H1 (cell line): ENCODE measurements at places on chromosomes 7 and 10.

- H3K4me3 ChIP-seq = no peak overlapping the region
- no peaks in the 10 kb centered on the region for H3K4me1 ChIP-seq
- DNase-seq = no peak
- no peak overlapping the region for H3K27ac ChIP-seq
- H3K36me3 ChIP-seq = no peaks in the 10 kb centered on the region
Observed at GRCh38 chr7:154858836-154859537, 143.9 kb downstream of the PAXIP1 start.

DNA sequence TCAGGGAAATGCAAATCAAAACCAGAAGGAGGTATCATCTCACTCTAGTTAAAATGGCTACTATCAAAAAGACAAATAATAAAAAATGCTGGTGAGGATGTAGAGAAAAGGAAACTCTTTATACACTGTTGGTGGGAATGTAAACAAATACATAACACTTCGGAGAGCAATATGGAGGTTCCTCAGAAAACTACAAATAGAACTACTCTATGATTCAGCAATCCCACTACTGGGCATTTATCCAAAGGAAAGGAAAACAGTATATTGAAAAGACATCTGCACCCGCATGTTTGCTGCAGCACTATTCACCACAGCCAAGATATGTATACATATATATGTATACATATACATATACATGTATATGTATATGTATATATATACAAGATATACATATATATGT, 94.2 kb downstream of the C10orf90 start:
- H3K27me3 ChIP-seq = no peaks in the 10 kb centered on the region
- no peak overlapping the region for H3K4me3 ChIP-seq
- DNase-seq = no peak
- H3K27ac ChIP-seq = no peak overlapping the region
- H3K4me1 ChIP-seq = peaks cover under 1% of the 10 kb centered on the region
- H3K36me3 ChIP-seq = no peaks in the 10 kb centered on the region

DNA sequence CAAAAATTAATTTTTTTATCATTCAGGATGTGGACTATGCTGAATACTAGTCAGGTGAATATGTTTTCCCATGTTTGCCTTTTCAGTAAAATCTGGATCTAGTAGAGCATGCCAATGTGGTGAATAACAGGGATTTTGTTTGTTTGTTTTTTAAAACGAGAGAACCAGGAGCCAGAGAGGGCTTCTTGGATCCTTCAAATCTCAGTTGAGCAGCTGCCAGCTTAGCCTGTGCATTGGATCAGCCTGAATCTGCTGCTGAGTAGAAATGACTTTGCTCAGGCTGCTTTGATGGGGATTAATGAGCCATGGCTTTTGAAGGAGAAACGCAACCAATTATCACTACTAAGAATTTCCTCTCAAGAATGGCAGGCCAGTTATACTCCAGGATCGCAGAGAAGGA, 493.8 kb downstream of the ARL4A start:
- H3K4me1 ChIP-seq = no peaks in the 10 kb centered on the region
- no peak overlapping the region for H3K4me3 ChIP-seq
- no peaks in the 10 kb centered on the region for H3K36me3 ChIP-seq

DNA sequence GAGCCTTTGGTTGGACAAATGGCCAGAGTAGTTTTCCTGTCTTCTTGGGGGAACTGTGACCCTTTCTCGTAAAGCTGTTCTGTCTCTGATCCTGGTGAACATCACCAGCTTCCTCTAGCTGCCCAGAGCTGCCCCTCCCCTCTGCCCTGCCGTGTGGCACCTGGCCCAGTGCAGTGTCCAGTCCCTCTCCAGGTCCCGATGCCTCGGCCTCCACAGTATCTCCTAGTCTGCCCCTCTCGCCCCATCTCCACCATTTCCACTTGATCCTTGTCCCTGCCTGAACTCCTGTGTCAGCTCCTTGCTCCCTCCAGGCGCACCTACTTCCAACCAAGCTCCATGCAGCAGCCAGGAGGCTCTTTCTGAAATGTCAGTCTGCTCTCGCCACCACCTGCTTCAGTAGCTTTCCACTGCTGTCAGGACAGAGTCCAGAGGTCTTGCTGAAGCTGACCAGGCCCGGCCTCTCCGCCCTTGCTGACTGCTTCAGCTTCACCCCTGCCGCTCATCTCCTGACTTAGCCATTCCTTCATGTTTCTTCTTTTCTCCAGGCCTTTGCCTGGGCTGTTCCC, 133.6 kb downstream of the GRK5 start:
- H3K27ac ChIP-seq = no peak overlapping the region
- no peaks in the 10 kb centered on the region; the same call in 1 of the 2 replicates for H3K4me1 ChIP-seq
- H3K36me3 ChIP-seq = no peaks in the 10 kb centered on the region
- no peak overlapping the region for H3K4me3 ChIP-seq
- no peaks in the 10 kb centered on the region for H3K27me3 ChIP-seq
- no peak for DNase-seq

DNA sequence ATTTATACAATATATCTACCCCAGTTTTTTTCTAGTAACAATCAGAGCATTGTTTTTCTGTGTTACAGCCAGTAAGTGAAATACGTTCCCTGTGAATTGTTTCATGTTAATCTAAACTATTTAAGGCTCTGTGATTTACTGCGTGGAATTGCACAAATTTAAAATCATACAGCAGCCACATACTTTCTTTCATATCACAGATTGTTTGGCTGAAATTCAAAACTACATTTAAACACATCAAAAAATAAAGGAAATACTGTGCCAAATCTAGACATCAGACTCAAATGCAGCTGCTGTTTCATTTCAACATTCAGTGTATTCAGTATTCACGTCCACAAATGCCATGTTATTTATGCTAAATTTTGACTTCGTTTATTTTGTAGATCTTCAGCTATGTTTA, 242.6 kb upstream of the HGF start:
- H3K36me3 ChIP-seq = 0 out of 2 replicates have a peak, but pooled peaks cover 2% of the 10 kb centered on the region
- H3K27ac ChIP-seq = no peak overlapping the region
- H3K27me3 ChIP-seq = no peaks in the 10 kb centered on the region
- H3K4me3 ChIP-seq = no peak overlapping the region
- DNase-seq = no peak
- no peaks in the 10 kb centered on the region for H3K4me1 ChIP-seq

DNA sequence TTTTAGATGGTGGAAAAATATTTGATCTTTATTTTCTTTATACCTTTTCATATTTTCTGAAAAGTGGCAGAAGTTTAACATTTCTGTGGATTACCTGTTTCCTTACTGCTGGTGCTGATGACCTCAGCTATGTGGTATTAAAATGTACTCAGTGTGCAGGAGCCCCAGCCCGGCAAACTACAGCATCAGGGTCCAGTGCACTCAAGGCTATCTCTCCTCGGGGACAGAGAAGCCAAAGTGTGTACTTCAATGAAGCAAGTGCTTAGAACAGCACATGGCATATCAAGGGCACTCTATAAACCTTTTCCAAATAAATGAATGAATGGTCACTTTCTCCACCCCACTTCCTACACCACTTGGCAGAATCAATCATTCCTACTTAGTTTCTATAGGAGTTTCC, 111.8 kb downstream of the HIP1 start:
- no peaks in the 10 kb centered on the region; the same call in 1 of the 2 replicates for H3K36me3 ChIP-seq
- no peak overlapping the region for H3K27ac ChIP-seq
- no peak for DNase-seq

- no peaks in the 10 kb centered on the region for H3K27me3 ChIP-seq
- no peak for DNase-seq
- no peak overlapping the region for H3K27ac ChIP-seq
- H3K36me3 ChIP-seq = no peaks in the 10 kb centered on the region
- H3K4me3 ChIP-seq = no peak overlapping the region
Observed at GRCh38 chr7:1076184-1077072, 11.5 kb upstream of the GPER1 start.

DNA sequence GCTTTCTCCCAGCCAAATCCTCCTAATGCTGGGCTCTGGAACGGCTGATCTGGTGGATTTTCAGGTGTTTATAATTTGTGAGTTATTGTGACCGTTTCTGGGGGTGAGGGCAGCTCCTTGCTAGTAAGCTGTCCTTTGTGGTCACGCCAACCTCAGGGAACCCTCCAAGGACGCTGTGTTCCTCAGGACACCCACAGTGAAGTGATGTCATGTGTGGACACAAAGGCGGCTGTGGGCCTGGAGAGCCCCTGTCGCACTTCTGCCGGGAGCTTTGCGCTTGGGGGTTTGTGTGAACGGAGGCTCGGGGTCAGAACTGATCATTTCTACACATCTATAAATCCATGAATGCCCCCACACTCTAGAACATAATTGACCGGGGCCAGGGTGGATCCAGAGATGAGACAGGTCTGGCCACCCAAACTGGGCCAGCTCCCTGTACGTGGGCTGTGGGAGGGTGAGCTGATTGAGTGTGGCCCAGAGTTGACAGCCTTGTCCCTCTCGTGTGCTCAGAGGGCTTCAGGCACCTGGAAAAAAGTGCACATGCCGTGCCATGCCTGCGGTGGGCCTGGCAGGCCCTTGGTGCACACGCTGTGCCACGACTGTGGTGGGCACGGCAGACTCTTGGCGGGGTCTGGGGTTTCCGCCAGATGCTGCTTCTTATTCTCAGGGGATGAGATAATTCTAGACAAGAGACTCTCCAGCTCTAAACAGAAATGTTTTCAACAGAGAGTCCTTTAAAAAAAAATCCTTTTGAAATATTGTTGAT, 130.2 kb downstream of the VIPR2 start:
- no peak overlapping the region for H3K4me3 ChIP-seq
- H3K36me3 ChIP-seq = no peaks in the 10 kb centered on the region
- no peak for DNase-seq
- peaks cover 4% of the 10 kb centered on the region; the same call in 1 of the 2 replicates for H3K4me1 ChIP-seq

GRCh38 chr7:127717502-127718339, 65.7 kb downstream of the SND1 start:
- H3K27me3 ChIP-seq = no peaks in the 10 kb centered on the region
- H3K36me3 ChIP-seq = peaks cover 32% of the 10 kb centered on the region
- DNase-seq = no peak
- H3K27ac ChIP-seq = no peak overlapping the region
- H3K4me1 ChIP-seq = no peaks in the 10 kb centered on the region

DNA sequence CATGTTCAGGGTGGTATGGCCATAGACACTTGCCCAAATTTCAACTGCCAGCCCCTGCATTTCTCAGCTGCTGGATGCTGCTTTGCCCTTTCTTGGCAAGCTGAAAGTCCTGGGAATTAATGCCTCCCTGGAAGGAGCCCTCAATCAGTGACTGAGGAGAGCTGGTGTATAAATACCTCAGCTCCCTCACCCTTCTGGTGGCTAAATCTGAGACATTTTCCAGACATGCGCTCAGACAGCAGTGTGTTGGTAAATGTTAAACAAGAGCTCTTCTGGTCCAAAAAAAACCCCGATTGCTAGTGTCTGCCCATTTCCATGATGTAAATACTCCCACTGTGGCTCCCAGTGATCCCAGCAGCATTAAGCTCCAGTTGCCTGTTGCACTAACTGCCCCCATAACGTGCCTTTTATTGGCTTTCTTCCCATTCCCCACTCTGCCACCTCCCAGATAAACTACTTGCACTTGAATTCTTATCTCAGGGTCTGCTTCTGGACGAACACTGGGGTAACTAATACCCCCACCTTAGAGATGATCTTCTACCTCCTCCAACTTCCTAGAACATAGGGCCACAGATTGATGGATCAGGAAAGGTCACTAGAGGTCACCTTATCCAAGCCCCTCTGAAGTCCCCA, 6.7 kb upstream of the MYH16 start:
- no peak overlapping the region for H3K27ac ChIP-seq
- no peaks in the 10 kb centered on the region for H3K4me1 ChIP-seq
- H3K27me3 ChIP-seq = no peaks in the 10 kb centered on the region
- no peak for DNase-seq
- no peak overlapping the region for H3K4me3 ChIP-seq

DNA sequence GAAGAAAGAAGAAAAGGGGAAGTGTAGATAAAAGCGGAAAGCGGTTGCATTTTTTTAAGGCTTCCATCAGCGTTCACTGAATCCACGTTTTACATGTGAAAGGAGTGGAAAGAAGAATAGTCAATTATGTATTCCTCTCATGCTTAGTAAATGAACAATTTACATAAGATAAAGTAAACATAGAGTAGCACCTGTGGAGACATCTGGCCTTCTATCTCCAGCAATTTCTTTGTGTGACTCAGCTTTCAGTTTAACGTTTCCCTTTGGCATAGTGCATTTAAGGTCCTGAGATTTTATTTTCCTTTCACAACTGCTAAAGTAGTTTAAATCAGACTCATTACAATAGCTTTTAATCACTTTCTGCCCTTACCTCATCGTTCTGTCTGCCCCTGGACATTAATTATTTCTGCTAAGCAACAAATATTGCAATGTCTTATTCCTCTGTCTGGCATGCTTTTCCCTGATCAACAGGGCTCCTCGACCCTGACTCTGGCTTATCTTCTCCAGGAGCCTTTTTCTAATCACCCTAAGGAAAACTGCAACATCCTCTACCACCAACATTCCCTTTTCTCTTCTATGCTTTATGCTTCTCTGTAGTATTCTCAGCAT, 383.5 kb upstream of the VWC2 start:
- H3K4me3 ChIP-seq = no peak overlapping the region
- H3K36me3 ChIP-seq = peaks cover 3% of the 10 kb centered on the region; the same call in 1 of the 2 replicates
- H3K4me1 ChIP-seq = no peaks in the 10 kb centered on the region
- H3K27ac ChIP-seq = no peak overlapping the region

DNA sequence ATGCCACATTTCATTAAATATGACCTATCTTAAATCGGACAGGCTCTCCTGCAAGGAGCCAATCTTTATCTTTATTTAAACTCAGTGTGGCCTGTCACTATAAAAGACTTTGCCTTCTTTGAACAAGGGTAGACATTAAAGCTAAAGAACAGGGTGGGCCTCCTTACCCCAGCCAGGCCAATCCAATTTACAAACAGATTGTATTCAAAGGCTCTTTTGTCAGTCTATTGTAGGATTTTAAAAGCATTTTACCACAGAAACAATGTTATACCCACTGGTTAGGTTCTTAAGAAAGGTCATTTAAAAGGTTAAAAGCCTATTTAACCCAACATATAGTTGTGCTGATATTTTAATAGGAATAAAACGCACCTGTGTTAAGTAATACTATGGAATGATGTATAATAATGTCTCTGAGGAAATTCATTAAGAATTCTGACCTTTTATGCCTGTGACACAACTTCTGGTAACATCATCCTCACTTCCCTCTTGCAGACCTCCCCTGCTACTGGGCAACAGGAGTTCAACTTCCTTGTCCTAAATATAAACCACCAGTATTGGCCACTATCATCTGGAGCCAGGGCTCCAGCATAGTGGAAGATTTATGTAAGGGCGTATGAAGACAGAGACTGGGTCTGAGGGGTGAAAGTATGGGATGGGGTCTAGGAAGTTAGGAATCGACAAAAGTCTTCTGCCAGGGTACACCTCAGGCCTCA, 32.5 kb downstream of the MTERF1 start:
- H3K4me1 ChIP-seq = no peaks in the 10 kb centered on the region
- no peak overlapping the region for H3K27ac ChIP-seq
- no peaks in the 10 kb centered on the region for H3K36me3 ChIP-seq
- no peak for DNase-seq

GRCh38 chr10:29304264-29304994, 15.6 kb downstream of the LYZL1 start:
- no peak overlapping the region for H3K4me3 ChIP-seq
- peaks cover 5% of the 10 kb centered on the region; the same call in 1 of the 2 replicates for H3K4me1 ChIP-seq
- no peaks in the 10 kb centered on the region for H3K36me3 ChIP-seq
- no peaks in the 10 kb centered on the region for H3K27me3 ChIP-seq

GRCh38 chr10:128150045-128150493, 23.8 kb upstream of the MKI67 start:
- H3K4me1 ChIP-seq = no peaks in the 10 kb centered on the region
- no peak overlapping the region for H3K27ac ChIP-seq
- no peaks in the 10 kb centered on the region for H3K36me3 ChIP-seq
- H3K27me3 ChIP-seq = no peaks in the 10 kb centered on the region
- no peak for DNase-seq

GRCh38 chr7:4775848-4776623, 613 bp downstream of the AP5Z1 start:
- H3K4me3 ChIP-seq = peak overlapping the region; percentile 82
- H3K27me3 ChIP-seq = 0 out of 2 replicates have a peak, but pooled peaks cover 2% of the 10 kb centered on the region

GRCh38 chr10:99115703-99116102, 119.9 kb downstream of the HPSE2 start:
- no peaks in the 10 kb centered on the region for H3K4me1 ChIP-seq
- H3K4me3 ChIP-seq = no peak overlapping the region
- no peak for DNase-seq
